ENCODE measurements at places on chromosomes 12 and 14.

DNA sequence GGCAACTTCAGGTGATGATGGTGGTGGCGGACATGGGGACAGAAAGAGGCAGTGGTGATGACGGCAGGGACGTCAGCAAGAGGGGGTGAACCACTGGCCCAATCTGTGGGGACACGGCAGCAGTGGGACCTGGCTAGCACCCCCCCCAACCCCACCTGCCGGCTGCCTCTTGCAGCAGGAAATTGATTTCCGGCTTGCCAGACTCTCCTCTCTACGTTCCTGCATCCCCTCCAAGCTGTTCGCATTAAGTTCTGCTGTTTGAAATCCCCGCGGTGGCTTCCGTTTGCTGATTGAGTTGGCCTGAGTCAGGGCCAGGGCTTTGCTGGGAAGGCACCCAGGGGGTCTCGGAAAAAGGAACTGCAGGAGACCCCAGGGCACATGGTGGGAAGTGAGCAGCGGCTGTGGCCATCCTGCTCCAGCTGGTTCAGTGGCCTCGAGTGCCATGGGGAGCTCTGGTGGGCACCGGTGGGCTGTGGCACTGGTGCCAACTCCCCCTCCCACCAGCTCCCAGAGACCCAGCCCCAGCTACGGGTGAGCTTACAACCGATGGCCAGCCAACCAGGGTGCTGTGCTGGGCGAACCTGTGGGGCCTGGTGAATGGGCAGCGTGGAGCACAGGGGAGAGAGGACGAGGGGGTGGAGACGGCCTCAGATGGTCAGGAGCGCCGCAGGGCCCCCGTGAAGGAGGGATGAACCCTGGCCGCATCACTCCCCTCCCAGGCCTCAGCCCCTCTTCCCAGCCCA is 14.6 kb upstream of the NUDT14 start:
- DNase-seq = no peak

- no peak for DNase-seq
Measured at GRCh38 chr12:66979251-66979650, 289.9 kb upstream of the CAND1 start.

- DNase-seq = no peak
Measured at GRCh38 chr14:61701946-61702345, 6.6 kb downstream of the HIF1A start.

DNA sequence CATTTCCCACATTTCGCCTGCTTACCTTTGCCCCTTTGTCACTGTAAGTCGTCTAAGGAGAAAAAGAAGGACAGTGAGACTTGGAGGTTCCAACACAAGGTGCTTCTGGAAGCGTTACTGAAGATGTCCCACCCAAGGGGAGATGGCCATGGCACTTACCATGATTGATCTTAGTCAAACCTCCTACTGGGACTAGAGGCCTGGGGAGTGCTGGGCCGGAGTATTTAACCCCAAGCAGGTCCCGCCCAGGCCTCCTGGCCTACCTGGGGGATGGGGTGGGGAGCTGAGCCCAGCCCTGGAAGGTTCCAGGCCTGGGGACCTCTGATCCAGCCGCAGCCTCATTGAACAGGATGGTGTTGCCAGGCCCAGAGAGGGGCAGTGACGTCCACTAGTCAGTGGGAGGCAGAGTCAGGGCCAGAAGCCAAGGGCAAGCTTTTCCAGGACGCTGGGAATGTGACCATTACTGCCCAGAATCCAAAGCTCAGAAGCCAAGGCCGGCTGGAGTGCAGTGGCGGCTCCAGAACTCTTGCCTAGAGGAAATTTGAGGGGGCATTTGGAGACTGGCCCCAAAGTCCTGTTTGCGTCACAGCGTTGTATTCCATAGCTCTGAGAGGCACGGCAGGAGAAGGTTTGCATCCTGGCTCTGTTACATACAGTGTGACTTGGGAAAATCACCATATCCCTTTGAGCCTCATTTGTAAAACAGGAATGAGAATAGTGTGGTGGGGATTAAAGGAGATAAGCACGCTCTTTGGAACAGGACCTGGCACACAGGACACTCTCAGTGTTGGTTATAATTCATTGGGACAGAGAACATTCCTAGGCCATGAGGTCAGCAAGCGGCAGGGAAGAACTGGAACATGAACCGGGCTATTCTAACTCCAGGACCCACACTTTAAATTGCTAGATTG is at the start of gene HPD:
Gene HPD (minus strand): TSS at position 198 of the 911 bp plus-strand sequence. CDS start 36 bp downstream, at position 162.
- no peak for DNase-seq

- DNase-seq = no peak
Measured at GRCh38 chr12:31017535-31017934, 56.1 kb upstream of the DDX11 start.

- no peak for DNase-seq
Measured at GRCh38 chr12:68686262-68686594, 550 bp upstream of the NUP107 start.

DNA sequence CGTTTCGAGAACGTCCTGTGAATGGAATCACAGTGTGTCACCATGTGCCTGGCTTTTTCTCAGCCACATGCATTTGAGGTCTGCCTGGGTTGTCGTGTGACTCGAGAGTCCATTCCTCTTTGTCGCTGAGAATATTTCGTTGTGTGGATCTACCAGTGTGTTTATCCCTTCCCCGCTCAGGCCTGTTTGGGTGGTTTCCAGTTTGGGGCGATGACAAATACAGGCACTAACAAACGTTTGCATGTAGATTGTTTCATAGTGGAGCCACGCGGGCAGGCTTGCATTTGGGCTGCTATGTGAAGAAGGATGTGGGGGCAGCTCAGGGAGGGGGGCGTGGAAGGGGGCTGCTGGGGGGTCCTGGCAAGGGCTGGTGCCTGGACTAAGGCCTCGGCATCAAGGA is 14.1 kb downstream of the RIN3 start:
- DNase-seq = no peak

DNA sequence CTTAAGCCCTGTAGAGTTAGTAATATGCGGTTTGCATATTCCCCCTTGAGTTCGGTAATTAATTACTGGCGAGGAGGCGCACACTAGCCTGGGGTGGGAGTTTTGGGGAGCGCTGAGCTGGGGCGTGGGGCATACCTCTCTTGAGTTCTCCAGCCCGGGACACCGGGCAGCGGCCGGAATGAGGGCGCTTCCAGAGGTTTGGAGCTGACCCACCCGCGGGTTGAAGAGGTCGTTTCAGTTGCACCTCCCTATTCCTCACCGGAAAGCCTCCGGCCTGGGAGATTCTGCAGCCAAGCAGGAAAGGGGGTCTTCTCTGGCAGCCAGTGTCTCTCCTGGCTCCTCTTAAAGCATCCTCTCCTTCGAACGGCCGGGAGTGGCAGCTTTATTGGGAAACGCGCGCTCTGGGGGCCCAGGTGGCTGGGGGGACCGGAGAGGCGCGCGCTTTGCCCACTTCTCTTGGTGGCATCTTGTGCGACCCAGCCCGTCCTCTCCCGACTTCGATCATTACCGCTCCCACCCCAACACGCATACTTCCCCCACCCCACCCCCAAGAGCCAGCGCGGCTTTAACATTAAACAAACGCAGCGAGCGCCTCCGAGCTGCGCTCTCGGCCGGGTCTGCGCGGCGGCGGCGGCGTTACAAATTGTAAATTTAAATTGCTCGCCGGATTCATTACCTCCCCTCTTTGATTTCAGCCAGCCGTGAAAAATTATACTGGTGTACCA is 3.9 kb upstream of the LHX5 start:
- DNase-seq = no peak

- no peak for DNase-seq
Measured at GRCh38 chr12:68491204-68491960, 119.3 kb upstream of the RAP1B start.

Data from NCI-H1436 treated with DMSO at 0.1 percent for 48 hours (cell line).